Muscle of leg (tissue), 16 donors: ENCODE measurements at places on chromosomes 1 and 21. TPM values are rescaled to one million over a fixed set of nuclear protein-coding genes. Genes with fewer than 3 reads are reported as not detected.

The LCE1D gene
- polyA plus RNA-seq, result not detected

The MATN1 gene
- polyA plus RNA-seq, result 0.85 TPM

DNA sequence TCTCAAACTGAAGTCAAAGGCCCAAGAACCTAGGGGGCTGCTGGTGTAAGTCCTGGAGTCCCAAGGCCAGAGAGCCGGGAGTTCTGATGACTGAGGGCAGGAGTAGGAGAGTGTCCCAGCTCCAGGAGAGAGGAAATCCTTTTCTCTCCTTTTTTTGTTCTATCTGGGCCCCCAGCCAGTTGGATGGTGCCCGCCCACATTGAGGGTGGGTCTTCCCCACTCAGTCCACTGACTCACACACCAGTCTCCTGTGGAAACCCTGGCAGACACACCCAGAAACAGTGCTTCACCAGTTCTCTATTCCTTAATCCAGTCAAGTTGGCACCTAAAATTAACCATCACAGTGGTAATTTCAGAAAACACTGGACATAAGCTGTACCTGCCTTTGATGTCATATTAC is 12.7 kb upstream of the WDR26 start:
- peak; percentile 22 for DNase-seq

- DNase-seq, result no peak
Measured at GRCh38 chr21:31566611-31567010, 92.9 kb upstream of the SOD1 start.

DNA sequence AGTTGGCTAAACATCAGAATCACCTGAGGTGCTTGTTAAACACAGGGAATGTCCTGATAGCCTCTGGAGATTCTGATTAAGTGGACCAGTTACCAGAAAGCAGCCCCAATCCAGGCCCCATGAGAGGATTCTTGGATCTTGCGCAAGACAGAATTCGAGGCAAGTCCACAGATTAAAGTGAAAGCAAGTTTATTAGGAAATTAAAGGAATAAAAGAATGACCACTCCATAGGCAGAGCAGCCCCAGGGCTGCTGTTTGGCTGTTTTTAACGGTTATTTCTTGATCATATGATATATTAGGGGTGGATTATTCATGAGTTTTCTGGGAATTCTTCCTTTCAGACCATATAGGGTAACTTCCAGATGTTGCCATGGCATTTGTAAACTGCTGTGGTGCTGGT is 176.2 kb downstream of the ROR1 start:
- DNase-seq, result peak; percentile 47

DNA sequence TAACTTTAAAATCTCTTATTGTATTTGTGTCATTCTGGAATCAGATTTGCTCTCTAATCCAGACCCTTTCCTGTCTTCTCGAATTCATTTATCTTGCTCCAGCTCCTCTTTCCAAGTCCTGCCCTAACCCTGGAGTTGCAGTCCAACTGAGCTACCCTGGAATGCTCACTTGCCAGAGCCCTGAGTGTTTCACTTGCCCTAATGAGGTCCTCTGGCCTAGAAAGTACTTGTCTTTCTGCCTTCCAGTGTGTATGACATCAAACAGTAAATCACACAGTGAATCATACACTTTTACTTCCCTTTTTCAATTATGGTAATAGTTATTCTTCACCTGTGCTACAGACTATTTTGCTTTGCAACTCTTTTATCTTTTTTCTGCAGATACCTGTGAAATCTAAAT is 96.9 kb downstream of the NEK7 start:
- DNase-seq, result no peak

- DNase-seq, result no peak
Measured at GRCh38 chr1:108617008-108617723, 43.7 kb downstream of the HENMT1 start.

DNA sequence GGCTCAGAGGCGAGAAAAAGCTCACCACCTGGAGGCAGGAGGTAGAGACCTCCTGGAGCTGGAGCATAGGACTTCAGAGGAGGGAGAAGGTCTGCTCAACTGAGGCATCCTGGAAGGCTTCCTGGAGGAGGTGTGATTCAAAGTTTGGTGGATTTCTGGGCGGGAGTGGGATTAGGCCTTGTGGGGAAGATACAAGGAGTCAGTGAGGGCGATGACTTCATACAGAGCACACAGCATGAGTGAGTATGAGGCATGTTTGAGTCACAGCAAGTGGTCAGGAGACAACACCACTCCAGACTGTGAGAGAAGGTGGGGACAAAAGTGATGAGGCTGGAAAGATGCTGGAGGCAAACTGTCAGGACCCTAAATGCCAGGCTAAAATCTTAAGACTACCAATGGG is 77.6 kb downstream of the MATN1 start:
- no peak for DNase-seq

DNA sequence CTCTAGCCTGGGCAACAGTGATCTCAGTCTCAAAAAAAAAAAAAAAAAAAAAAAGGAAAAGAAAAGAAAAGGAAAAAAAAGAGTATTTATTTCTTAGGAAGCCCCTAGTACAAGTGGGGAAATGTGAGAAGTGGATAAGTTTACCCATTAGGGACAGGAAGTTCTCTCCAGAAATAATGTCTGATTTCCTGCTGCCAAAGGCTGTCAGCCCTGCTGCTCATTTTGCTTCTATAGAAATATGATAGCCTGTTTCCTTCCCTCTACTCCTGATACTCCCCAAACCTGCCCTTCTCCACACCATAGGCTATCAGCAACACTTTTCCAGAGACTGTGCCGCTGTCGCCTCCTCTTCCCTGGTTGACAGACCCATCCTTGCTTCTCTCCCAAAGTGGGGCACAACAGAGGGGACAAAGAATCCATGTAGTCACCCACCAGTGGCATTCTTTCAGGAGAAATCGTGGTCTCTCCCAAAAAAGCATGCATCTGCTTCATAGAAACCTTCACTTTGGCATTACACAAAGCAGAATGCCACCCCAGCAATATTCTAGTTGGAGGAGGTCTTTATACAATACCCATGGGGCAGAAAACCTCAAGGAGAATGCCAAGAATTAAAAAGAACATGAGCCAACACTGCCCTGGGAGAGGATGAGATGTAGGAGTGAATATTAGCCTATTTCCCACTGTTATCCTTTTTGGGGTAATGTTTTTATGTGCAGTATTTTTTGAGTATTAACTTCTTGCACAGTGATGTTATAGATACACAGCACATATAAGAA is 166.3 kb upstream of the NR5A2 start:
- DNase-seq, result peak; percentile 5

The ESPN gene
- polyA plus RNA-seq, result 2.6 TPM

DNA sequence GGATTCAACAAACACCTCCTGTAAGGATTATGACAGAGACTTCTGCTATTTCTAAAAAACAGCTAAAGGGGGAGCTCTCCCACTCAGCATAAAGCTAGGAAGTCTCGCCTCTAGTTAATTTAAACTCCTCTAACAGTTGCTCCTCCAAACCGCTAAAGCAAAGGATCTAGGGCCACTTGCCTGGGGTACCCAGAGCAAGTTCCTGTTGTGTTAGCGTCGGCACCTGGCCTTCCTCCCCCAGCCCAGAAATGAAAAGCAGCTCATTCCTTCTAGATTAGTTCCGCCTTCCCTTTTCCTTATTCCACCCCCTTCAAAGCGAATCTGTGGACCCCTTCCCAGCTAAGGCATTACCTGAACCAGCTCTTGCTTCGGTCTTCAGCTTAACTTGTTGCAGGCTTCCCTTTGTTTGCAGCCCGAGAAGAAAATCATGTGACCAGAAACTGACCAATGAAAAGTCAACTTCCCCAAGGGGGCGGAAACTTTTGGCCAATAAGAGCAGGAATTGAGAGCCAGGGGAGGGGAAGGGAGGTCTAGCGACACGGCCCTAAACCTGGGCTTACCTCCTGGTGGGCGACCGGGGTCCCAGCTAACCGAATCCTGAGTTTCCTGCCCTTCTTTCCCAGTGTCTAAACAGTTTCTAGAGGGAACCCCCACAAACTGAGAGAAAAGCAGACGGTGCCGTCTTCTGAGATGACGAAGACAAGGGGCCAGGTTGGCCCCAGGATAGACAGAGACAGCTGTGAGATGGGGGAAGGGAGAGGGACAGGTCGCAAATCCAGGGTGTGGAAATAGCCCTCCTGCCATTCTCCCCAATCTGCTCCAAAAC is at the start of gene PBXIP1:
Gene PBXIP1, minus strand, starts transcription at position 382 of the 826 bp plus-strand sequence. CDS start 2,378 bp downstream, outside the sequence.
- peak; percentile 99 for DNase-seq

DNA sequence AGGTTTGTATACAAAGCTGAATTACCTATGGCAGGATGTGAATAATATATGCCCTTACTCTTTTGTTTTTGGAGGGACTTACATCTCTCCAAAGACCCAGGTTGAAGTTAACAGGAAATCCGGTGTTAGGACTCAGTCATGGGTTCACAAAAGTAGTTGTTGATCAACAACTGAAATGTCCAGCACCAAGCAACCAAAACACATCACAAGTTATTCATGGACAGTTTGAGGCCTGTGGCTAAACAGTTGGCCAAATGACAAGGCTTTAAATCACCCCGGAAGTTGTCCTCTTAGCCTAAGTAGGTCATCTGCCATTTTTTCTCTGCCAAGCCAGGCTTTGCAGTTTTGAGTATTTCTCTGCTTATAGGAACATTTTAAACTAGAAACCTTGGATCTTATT is 89.9 kb downstream of the CD247 start:
- DNase-seq, result peak; percentile 64

The KRTAP21-2 gene
- polyA plus RNA-seq, result not detected

GRCh38 chr1:168362991-168363390 is 82.3 kb downstream of the TBX19 start:
- no peak for DNase-seq

- DNase-seq, result peak; percentile 47
Measured at GRCh38 chr21:38847556-38847955, 41.8 kb downstream of the ETS2 start.

The S100B gene
- 11.1 TPM for polyA plus RNA-seq

- DNase-seq, result peak; percentile 27
Measured at GRCh38 chr1:15156807-15157380, 3.3 kb downstream of the TMEM51 start.
